ENCODE measurements at places on chromosomes 12 and 14.

- no peak for DNase-seq
These were observed 8.6 kb downstream of the SPPL3 start for GRCh38 chr12:120895532-120895931.

DNA sequence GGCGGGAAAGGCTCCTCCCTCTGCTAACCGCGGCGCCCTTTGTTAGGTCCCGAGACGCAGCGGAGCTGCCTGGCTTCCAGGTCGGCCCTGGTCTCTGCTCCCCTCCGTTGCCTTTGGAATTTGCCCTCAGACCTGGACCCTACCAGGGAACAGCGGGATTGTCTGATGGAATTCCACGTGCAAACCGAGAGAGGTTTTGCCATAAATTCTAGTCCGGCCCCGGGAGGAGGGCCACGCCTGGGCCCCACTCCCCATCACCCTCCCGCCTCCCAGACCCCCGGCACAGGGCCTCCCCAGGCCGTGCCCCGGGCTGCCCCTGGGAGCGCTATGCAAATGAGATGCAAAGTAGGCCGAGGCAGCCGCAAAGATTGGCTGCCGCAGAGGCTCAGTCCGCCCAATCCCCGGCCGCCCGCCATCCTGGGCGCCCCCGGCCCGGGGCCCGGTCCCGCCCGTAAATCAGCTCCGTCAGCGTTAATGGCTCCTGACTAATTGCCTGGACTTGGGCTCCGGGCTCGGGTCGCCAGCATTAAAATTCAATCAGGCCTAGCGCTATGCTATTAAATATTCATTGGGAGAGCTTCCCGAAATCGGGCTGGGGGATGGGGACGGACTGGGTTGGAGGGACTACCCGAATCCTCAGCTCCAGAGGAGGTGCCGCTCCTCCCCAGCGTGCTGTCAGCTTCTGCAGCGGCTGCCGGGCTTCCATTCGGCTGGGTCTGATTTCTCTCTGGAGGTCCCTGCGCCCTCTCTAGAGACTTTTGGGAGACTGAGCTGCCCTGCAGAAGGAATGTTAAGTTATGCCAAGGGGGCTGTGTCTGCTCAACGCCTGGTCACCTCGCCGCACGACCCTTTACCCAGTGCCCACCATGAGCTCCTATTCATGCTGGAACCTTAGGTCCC, 15.7 kb upstream of the FIGNL2 start:
- peak; percentile 11 for DNase-seq

DNA sequence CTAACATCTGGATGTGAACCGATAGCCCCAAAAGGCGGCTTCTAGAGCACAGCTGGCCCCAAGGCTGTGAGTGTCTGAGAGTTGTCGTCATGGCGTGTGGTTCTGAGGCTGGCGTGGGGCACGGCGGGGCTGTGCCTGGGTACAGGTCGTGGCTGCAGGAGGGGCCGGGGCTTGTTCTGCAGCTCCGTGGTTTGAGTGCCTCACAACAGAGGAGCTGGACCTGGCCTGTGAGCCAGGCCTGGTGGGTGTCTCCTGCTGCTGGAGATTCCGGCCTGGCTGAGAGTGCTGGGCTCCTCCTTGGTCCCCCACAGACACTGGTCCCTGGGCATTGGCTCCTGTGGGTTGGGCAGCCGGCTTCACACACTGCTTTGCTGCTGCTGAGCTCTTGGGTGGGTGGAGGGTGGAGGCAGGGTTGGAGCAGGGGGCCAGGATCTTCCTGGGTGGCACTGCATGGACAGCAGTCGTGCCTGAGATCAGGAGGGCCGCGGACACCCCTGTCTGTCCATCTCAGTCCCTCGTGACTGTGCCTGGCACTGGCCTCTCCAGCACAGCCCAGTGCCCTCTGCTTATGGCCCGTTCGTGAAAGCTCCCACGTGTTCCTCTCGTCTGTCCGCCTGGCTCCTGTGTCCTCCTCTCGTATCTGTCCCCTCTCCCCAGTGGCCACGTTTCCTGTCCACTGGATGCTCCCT, 31.8 kb upstream of the TEX22 start:
- DNase-seq: no peak

GRCh38 chr14:101223127-101223526, 319.6 kb upstream of the RTL1 start:
- DNase-seq: no peak

Measured in 8988T (cell line).